NCI-H1092 treated with DMSO at 0.1 percent for 48 hours (cell line): ENCODE measurements at places on chromosomes 3 and 15.
A peak's percentile ranks its signal among the peaks of the same experiment; 100 is the strongest.

DNA sequence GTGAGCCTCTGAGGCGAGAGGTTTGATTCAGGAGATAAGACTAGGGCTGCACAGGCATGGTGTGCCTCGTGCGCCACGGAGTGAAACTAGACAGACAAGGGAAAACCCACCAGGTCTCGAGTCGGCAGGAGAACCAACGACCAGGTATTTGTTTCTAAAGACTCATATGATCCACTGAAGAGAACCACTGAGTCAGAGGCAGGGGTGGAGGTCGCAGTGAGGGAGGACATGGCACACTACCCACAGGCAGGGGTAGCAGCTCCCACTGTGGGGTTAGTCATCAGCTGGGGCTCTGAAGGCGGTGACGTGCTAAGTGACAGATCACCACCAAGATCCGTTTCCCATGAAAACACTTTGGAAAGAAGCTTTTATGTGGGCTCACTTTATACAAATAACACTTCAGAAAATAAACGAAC, 45.7 kb downstream of the CHSY1 start:
- DNase-seq: no peak

GRCh38 chr3:173395073-173395411, 2.5 kb upstream of the NLGN1 start:
- DNase-seq: no peak

GRCh38 chr3:151265866-151266265, 12.5 kb downstream of the P2RY14 start:
- no peak for DNase-seq

DNA sequence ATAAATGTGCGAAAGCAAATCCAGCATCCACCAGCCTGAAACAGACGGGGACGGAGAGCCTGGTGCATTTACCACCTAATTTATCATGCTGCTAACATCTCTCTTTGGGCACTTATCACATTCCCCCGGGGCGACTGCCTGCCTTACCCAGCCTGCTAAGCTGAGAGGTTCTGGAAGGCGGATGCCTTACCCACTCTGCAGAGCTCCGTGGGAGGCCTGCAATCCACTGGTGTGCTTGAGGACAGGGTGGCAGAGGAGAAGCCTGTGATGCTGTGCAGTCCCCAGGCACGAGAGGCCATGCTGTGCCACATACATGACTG, 25.5 kb downstream of the MGLL start:
- DNase-seq: no peak

DNA sequence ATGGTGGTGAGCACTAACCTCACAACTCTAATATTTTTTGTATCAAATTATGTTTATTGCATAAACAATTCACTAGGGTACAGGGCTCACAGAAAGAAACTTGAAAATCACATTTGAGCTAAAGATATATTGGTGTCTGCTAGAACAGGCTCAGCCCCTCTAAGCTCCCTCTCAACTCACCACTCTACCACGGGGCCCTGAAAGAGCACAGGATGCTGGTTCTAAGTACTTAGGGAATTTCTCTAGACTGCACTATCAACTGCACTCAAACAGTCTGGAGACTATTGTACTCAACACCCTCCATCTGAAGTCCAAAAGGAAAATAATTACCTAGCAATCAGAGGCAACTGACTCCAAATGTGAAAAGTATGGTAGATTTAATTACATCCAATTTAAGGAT, 98.7 kb upstream of the STRIT1 start:
- no peak for DNase-seq

- DNase-seq: no peak
Observed at GRCh38 chr15:63593705-63594671, 3.2 kb upstream of the FBXL22 start.

- no peak for DNase-seq
Observed at GRCh38 chr3:29319798-29320197, 38.9 kb downstream of the RBMS3 start.

DNA sequence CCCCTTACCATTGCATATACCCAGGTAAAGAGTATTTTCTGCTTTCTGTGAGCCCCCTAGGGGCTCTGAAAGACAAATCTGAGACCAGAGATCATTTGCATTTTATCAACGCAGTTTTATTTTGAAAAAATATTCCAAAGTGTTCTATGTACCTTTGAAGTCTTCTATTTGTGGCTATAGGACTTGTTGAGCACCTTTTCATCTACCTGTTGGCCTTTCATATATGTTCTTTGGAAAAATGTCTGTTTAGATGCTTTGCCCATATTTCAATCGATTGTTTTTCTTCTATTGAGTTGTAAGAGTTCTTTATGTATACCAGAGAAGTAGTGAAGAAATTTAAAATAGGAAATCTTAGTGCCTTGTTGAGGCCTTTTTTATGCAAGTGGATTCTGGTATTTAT, 94.0 kb downstream of the LRRC28 start:
- no peak for DNase-seq

DNA sequence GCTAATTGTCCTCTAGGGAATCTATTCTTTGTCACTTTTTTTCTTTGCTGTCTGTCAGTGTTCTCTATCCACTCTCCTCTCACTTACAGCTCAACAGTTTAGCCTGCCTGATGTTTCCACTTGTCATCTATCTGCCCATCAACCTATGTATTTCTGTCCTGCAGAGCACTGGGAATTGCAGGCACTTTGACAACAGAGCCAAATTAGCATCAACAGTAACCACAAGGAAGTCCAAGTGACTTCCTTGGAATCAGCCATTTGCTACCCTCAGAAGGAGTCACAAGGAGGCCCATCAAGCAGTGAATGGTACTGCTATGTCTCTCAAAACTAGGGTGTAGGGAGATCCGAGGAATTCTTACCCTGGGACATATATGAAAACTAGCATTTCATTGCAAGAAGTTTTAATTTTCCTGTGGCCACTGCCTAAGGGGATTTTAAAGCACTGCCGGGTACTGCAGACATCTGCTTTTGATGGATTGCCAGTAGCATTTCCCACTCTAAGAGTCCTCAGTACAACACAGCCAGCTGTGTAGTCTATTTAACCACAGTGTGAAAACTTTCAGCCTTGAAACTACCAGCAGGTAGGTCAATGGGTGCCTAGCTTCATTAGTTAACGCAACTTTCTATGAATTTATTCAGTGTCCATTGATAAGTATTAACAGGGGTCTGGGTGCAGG, 898.8 kb downstream of the NTRK3 start:
- no peak for DNase-seq

DNA sequence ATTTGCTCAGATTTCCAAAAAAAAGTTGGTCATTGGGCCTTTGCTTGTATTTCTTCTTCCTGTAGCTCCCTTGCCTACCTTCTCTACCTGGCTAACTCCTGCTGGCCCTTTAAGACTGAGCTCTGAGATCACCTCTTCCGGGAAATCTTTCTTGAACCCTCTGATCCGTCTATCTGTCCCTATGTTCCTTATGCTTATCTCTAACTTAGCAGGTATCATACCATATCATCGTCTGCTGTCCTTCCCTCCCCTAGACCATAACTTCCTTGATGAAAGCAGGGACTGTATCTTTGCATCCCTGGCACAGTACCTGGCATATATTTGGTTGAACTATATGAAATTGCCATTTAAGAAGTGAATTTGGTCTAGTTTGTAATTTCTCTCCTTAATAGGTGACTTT, 42.3 kb downstream of the PDE8A start:
- DNase-seq: no peak

GRCh38 chr3:34284959-34285826, 486.8 kb downstream of the PDCD6IP start:
- DNase-seq: no peak

DNA sequence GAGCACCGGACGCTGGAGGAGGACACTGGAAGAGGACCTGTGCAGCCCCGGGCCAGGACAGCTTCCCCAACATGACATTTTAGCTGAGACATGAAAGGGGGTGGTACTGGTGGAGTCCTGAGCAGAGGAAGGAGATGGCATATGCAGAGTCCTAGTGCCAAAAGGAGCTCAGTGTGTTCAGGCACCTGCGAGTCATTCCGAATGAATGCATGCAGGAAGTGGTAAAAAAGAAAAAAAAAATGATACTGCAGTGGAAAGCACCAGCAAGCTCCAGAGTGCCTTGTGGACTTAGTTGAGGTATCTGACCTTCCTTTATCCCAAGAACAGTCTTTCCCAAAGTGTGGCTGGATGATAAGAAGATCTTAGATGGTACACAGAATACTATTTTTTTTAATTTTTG, 6.6 kb upstream of the ZNF148 start:
- DNase-seq: no peak

DNA sequence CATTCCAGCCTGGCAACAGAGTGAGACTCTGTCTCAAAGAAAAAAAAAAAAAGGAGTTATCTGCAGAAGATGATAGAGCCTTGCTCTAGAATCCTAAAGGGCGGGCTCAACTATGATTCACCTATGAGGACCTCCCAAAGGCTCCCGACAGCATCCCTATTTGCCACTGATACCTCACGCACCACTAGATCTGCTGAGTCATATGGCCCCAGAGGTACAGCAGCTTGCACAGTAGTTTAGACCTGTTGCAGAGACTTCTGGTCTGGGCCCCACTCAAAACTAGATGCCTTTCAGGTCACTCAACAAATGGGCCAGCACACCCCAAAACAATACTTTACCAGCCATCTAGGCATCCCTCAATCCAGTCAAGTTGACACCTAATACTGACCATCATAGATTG, 38.1 kb upstream of the PTX3 start:
- no peak for DNase-seq

- peak; percentile 28 for DNase-seq
Observed at GRCh38 chr3:24521420-24522145, 26.9 kb upstream of the THRB start.

DNA sequence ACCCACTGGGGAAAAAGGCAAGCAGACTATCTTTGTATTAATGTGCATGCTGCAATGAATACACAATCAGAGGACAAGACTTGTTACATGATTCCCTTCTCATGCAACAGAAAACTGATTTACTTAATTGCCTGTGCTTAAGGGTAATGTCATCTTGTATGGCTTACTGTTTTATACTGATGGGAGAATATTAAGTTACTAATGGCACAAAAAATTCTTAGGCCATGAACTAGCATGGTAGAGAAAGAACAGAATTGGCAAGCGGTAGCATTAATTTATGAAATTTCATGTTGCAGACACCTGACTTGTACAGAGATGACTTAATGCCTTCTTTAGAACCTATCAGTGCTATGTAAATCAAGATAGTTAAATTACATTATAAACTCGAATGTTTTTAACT, 282.3 kb downstream of the CNTN3 start:
- no peak for DNase-seq
